KG1 (cell line): ENCODE measurements at places on chromosomes 12 and 14.

- DNase-seq, result no peak
These were observed 20.5 kb downstream of the DAAM1 start for GRCh38 chr14:59208954-59209353.

DNA sequence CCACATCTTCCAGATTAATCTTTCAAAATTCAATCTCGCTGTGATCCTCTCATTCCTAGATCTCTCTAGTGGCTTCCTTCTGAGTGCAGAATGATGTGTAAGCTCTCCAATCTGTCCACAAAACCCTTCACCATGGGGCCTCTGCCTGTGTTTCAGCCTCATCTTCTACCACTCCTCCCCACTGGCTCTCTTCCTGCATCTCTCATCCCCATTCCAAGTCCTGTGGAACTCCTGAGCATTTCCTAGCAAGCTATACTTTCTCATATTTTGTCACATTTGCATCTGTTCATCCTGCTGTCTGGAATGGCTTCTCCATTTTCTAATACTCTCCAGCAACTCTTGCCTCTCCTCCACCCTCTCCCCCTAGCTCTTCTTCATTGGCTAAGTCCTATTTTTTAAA is 242.0 kb upstream of the DAAM1 start:
- no peak for DNase-seq

GRCh38 chr14:61516118-61516743 is 179.1 kb upstream of the HIF1A start:
- no peak for DNase-seq

DNA sequence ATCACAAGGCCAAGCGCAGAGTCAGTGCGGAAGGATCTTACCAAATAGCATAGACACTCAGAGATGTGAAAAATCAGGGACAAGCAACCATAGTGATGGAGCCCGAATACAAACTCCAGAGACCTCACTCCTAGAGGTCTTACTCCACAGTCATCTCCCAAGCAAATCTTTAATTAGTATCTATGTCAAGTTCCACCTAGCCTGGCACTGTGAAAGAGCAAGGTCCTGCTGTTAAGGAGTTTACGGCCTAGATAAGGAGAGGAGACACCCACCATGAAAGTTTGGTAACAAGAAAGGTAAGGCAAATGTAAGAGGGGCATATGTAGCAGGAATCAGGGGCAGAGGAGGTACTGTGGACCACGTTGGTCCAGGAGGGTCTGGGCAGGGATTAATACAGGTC is 7.4 kb upstream of the PLEKHG6 start:
- no peak for DNase-seq

DNA sequence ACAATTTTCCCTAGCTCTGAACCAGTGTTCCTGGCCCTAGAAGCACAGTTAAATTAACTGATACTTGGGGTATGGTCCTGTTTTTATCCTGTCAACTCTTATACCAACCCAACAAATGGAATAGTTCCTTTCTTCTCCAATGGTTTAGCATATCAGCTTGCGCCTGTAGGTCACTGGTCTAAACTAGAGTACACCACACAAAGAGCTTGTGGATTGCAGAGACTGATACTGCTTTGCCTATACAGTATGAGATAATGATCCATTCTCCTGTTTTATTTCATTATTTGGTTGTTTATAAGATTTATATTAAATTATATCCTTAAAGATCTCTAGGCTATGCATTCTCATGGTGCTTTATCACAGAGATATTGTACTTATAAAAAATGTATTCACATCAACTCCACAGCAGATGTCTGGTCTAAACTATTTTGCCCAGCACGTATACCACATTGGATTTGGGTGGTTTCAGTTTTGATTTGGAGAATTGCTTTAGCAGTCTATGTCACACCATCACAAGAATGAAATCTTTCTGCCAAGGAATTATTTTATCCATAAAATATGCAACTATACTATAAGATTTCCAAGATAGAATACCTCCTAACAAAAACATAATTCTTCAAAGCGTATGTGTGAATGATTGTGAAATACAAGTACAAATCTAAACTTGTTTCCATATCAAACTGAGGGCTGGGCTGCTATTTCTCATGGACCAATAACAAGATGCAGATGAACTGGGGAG is 142.1 kb downstream of the SLC16A7 start:
- DNase-seq, result no peak

- no peak for DNase-seq
These were observed 99.8 kb downstream of the BORCS5 start for GRCh38 chr12:12456637-12457036.

DNA sequence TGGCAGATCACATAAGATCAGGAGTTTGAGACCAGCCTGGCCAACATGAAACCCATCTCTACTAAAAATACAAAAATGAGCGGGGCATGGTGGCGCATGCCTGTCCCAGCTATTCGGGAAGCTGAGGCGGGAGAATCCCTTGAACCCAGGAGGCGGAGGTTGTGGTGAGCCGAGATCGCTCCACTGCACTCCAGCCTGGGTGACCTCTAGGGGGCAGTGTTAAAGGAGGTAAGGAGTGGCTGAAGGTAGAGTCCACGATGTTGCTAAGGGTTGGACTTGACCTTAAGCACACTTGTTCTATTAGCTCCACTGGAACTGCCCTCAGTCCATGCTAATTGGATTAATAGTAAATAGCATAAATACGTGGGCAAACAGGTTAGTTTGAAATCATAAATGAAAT is 62.4 kb upstream of the PSMC1 start:
- DNase-seq, result no peak

- DNase-seq, result no peak
These were observed 18.7 kb upstream of the CTDSP2 start for GRCh38 chr12:57865084-57865751.

DNA sequence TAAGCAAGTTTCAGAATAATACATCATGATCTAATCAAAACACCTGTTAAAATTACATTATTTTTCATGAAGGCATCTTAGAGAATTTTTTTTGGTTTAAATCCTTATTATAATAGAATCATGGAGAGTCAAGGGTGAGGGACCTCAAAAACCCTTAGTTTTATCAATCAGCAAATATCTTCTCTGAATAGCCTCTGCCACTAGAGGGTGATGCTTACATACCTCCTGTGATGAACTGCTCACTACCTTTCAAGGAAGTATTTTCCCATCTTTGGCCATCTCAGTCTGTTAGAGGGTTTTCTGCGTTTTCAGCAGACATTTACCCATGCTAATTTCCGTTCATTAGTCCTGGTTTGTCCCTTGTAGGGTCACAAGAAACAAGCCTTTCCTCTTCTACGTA is 200.2 kb downstream of the TRHDE start:
- no peak for DNase-seq

GRCh38 chr12:26293612-26294011 is 98.2 kb downstream of the SSPN start:
- DNase-seq, result no peak

DNA sequence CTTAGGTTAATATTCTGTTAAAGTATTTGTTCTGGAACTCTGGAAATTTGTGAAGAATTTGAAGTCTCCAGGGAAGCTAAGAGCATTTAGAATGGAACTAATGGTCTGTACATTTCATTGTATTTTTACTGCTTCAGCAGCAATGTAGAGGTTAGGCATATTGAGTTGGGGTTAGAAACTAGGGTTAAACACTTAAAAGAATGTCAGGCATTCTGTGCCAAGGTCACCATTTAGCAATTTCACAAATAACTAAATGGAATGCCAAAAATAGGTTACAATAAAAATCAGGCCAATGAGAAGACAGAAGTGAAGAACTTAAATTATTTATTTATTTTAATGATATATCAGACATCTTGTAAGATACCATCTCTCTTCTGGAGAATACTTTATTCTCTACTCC is 210.8 kb downstream of the C12orf50 start:
- DNase-seq, result no peak

DNA sequence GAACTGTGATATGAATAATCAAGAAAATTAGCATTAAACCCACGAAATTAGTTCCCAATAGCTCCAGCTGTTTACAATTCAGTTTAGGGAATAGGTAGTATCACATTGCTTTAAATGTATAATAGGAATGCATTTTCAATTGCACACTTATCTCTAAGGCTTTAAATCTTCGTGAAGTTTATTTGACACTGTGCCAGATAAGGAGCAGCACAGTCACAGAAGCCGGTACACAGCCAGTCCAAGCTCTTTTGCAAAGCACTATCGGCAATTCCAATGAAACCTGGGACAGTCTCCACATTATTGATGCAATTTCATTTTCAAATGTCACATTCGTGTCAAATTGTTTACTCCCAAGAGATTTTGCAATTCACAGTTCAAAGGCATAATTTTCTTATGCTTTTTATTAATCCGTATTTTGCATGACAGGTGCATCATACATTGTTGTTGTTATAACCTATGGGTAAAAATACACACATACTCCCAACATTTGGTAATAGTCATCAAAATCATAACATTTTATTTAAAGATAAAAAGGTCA is 602.8 kb downstream of the RPS29 start:
- no peak for DNase-seq
